NCI-H2171 (cell line): ENCODE measurements at places on chromosomes 13 and 19.

GRCh38 chr13:79833991-79834390, 353.0 kb downstream of the NDFIP2 start:
- DNase-seq = no peak

DNA sequence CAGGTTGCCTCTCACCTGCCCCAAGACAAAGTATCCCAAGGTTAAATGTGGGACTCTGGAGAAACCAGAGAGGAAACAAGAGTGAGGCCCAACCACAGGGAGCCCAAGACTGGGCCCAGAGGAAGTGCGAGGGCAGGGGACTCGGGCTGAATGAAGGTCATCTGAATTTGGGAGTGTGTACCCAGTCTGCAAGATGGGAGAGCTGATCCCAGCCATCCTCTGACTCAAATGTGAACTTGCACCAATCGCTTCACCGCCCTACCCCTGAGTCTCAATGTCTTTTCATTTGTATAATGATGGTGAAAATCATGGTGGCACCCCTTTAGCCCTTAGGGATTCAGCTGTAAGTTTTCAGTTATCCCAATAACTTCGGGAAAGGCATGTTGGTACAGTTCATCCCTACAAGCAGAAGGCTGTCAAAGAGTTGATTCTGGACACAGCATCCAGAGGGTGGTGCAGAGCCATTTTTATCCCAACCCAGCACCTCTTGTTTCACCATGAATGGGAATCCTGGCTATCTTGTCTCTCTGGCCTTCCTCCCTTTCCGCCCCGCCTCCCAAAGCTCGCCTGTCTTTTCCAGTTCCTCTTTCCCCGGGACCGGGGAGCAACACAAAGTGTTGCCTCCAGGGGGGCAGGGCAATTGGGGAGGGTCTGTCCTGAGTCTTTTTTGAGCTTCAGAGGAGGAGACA, 123.4 kb downstream of the NUFIP1 start:
- no peak for DNase-seq

GRCh38 chr13:22218797-22219196, 547.9 kb downstream of the FGF9 start:
- DNase-seq = no peak

DNA sequence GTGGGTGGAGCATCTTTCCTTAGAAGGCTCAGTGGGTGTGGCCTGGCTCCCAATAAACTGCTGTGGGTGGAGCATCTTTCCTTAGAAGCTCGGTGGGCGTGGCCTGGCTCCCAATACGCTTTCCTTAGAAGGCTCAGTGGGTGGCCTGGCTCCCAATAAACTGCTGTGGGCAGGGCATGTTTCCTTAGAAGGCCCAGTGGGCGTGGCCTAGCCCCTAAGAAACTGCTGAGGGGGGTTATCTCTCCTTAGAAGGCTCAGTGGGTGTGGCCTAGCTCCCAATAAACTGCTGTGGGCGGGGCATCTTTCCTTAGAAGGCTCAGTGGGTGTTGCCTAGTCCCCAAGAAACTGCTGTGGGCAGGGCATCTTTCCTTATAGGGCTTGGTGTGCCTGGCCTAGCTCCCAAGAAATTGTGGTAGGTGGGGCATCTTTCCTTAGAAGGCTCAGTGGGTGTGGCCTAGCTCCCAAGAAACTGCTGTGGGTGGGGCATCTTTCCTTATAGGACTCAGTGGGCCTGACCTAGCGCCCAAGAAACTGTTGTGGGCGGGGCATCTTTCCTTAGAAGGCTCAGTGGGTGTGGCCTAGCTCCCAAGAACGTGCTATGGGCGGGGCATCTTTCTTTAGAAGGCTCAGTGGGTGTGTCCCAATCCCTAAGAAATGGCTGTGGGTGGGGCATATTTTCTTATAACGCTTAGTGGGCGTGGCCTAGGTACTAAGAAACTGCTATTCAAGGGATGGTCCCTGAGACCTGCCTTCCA, 10.3 kb downstream of the HSH2D start:
- DNase-seq = no peak
